Colonic mucosa (tissue), 4 donors: ENCODE measurements at places on chromosomes 4 and X. TPM values are rescaled to one million over a fixed set of nuclear protein-coding genes. Genes with fewer than 3 reads are reported as not detected.

The ADH7 gene
- not detected for total RNA-seq

DNA sequence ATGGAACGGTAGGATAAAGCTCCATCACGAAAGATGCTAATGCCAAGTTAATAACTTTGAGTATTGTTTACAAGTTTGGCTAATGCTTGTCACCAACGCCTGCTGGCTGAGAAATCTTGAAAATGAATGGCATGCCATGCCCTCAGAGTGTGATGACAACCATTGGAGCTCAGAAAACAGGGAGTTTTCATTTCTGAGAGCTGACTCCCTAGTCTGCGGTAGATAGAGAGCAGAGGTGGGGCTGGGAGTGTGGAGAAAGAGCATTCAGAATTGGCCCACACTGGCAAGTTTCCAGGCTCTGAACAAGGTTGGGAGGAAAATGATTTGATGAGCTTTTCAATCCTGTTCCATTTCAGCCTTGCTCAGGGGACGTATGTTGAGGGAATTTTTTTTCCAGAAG is 183.9 kb downstream of the CPEB2 start:
- DNase-seq, result no peak

- DNase-seq, result no peak
Observed at GRCh38 chr4:26424153-26424552, 66.1 kb downstream of the CCKAR start.

- no peak for DNase-seq
Observed at GRCh38 chr4:37862961-37863360, 27.9 kb upstream of the TBC1D1 start.

DNA sequence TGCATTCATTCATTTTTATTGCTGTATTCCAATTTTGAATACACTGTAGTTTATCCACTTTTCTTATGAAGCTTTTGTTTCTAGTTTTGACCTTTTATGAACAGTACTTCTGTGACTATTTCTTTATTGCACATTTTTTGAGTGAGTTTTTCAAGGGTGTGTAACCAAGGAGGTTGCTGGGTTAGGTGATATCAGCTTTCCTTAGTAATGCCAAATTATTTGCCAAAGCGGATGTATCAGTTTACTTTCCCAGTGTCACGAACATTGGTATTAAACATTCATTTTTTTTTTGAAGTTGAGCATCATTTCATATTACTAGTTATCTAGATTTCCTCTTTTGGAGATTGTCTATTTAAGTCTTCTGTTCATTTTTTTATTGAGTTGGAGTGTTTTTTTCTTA is 32.9 kb downstream of the STIM2 start:
- no peak for DNase-seq

DNA sequence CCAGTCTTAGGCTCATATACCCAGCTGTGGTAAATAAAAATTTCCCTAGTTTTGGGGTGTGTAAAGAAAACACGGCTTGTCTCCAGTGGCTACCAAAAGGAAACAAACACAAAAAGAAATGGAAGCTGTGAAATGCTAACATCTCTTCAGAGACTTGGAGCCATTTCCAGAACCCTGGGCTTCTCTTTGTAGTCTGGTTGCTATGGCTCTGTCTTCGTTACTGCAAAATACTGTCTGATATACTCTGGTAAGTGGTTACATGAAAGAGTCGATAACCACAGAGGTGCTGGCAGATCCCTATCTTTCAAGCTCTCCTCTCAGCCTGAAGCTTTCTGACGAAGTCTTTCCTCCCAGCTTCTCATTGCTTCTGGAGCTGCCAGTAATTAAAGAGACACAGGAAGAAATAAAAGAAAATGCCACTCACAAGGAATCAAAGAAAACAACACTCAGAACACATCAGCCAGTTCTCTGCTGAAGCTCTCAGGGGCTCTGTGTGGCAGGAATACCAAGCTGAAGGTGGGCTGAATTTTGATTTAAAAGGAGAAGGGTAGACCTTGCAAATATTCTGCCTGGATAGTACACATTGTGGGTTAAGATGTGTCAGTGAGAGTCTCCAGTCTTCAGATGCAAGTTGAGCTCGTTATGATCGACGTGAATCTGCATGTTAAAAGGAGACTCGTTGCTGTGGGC is 107.6 kb upstream of the FAM9C start:
- DNase-seq, result no peak

DNA sequence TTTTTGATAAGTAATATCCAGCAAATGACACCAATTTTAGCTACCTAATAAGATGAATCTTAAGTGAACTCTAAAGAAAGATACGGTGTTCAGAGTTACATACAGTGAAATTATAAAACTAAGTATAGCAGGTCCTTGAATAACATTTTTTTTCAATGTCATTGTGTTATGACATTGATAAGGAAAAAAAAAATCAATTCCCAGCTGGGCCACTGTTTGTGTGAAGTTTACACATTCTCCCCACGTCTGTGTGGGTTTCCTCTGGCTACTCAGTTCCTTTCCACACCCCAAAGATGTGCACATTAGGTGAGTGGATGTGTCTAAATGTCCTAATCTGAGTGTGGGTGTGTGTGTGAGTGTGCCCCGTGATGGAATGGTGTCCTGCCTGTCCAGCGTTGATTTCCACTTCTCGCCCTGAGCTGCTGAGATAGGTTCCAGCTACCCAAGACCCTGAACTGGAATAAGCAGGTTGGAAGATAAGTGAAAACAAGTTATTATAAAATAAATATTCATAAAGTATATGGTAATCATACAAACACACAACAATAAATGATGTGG is 31.2 kb upstream of the PPM1K start:
- no peak for DNase-seq

The OPRPN gene
- not detected for total RNA-seq

The COQ2 gene
- total RNA-seq, result 23.4 TPM

DNA sequence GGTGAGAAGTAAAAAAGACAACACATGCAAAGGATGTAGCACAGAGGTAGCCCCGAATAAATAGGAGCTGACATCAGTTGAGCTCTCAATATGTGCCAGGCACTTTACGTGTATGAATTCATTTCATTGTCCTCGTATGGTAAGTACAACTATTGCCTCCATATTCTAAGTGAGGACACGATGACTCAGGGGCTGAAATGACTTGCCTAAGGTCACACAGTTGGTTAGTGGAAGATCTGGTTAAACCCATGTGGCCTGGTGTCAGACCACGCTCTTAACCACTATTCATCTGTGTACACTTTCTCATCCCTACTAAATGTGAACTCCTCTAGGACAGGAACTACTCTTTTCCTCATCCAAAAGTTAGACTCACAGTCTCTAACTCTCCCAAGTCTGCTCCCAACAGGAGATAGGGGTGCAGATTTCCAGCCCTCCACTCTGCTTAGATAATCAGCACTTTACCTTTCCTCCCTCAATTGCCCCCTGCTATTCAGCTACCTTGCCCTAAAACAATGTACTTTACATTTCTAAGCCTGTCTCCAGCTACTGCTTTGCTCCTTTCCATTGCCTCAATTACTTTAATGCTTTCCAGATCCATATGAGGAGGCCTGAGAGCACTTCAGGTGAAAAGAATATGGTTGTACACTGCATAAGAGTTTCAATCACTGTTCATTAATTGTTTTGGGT is 58.8 kb upstream of the LHFPL1 start:
- no peak for DNase-seq
